ENCODE measurements at places on chromosomes 6 and 20. TPM values are rescaled to one million over a fixed set of nuclear protein-coding genes. Genes with fewer than 3 reads are reported as not detected.

Gene FUT9
- total RNA-seq: 6.8 TPM

Gene CALHM5
- total RNA-seq: 0.10 TPM

Gene PRELID3B
- 43.6 TPM for total RNA-seq

Gene ECT2L
- total RNA-seq: 0.03 TPM

Gene MUCL3
- not detected for total RNA-seq

Gene MAK
- 0.50 TPM for total RNA-seq

Gene LY6G6C
- total RNA-seq: not detected

Gene TMEM74B
- total RNA-seq: 4.8 TPM

Gene LTA
- total RNA-seq: not detected

Gene DCDC2
- 0.59 TPM for total RNA-seq

Gene VGLL2
- 0.12 TPM for total RNA-seq

Gene HDDC2
- 69.4 TPM for total RNA-seq

Gene EEF1A1
- total RNA-seq: 12,342 TPM

DNA sequence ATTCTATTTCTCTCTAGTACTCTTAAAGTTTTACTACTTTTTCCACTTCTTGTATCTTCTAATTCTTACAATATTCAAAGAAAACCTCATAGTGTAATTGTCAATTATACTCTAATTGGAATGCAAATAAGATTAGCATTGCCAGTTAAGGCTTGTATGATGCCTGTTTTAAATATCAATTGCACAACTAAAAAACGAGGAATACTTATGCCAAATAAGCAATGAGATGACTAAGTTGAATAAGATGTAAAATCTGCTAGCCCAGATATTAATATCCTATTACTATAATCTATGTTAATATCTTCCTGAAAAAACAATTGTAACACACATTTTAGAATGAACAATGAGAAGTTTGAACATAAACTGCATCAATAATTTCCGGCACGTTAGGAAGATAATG, 13.3 kb upstream of the AKAP7 start:
- no peaks in the 10 kb centered on the region for H3K27me3 ChIP-seq
- 0 out of 2 replicates have a peak, but pooled peaks cover 6% of the 10 kb centered on the region for H3K4me1 ChIP-seq
- DNase-seq: no peak
- no peak overlapping the region for H3K4me3 ChIP-seq
- H3K36me3 ChIP-seq: no peaks in the 10 kb centered on the region
- H3K27ac ChIP-seq: no peak overlapping the region

DNA sequence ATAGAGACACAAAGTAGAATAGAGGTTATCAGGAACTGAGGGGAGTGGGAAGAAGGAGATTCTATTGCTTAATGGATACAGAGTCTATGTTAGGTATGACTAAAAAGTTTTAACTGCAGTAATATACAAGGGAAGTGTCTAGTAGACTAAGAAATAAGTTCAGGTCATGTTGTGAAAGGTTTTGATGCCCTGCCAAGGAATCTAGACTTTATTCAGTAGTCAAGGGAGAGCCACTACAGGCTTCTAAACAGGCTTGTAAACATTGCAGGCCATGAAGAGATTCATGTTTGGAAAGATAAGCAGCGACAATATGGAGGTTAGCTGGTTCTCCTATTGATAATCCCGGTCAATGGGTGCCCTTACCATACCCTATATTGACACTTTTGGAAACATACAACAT, 352.8 kb upstream of the SOX4 start:
- no peaks in the 10 kb centered on the region for H3K36me3 ChIP-seq
- peaks cover 8% of the 10 kb centered on the region for H3K4me1 ChIP-seq
- no peak overlapping the region for H3K4me3 ChIP-seq
- no peaks in the 10 kb centered on the region for H3K27me3 ChIP-seq
- H3K27ac ChIP-seq: no peak overlapping the region

- H3K4me3 ChIP-seq: no peak overlapping the region
- H3K27me3 ChIP-seq: no peaks in the 10 kb centered on the region
- no peaks in the 10 kb centered on the region for H3K36me3 ChIP-seq
- H3K27ac ChIP-seq: no peak overlapping the region
- DNase-seq: no peak
- peaks cover 4% of the 10 kb centered on the region for H3K4me1 ChIP-seq
Measured at GRCh38 chr6:44152109-44152461, 6.5 kb upstream of the CAPN11 start.

- no peaks in the 10 kb centered on the region for H3K27me3 ChIP-seq
- H3K36me3 ChIP-seq: no peaks in the 10 kb centered on the region
- DNase-seq: no peak
- H3K4me1 ChIP-seq: no peaks in the 10 kb centered on the region
- no peak overlapping the region for H3K27ac ChIP-seq
Measured at GRCh38 chr6:8260610-8261009, 158.3 kb upstream of the EEF1E1 start.

- H3K27me3 ChIP-seq: no peaks in the 10 kb centered on the region
- H3K4me1 ChIP-seq: no peaks in the 10 kb centered on the region
- DNase-seq: no peak
- no peaks in the 10 kb centered on the region for H3K36me3 ChIP-seq
- H3K4me3 ChIP-seq: no peak overlapping the region
Measured at GRCh38 chr6:163712566-163712961, 298.0 kb downstream of the QKI start.

DNA sequence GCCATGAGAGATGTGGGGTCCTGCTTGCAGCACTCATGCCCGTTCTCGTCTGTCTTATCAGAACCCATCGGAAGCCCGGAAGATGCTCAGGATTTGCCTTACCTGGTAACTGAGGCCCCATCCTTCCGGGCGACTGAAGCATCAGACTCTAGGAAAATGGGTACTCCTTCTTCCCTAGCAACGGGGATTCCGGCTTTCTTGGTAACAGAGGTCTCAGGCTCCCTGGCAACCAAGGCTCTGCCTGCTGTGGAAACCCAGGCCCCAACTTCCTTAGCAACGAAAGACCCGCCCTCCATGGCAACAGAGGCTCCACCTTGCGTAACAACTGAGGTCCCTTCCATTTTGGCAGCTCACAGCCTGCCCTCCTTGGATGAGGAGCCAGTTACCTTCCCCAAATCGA, 8.3 kb downstream of the PI16 start:
- no peak overlapping the region for H3K27ac ChIP-seq
- no peaks in the 10 kb centered on the region for H3K27me3 ChIP-seq
- no peaks in the 10 kb centered on the region for H3K4me1 ChIP-seq

DNA sequence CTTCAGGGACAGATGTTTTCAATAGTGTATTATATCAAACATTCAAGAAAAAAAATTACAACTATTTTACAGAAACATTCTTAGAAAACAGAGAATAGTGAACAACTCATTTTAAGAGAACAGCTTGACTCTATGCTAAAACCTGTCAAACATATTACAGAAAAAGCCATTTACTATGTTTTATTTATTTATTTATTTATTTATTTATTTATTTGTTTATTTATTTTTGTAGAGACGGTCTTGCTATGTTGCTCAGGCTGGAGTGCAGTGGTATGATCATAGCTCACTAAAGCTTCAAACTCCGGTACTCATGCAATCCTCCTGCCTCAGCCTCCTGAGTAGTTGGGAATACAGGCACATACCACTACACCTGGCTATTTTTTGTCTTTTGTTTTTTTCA, 317.9 kb upstream of the HTR1E start:
- no peak for DNase-seq
- no peak overlapping the region for H3K27ac ChIP-seq
- no peaks in the 10 kb centered on the region for H3K4me1 ChIP-seq

GRCh38 chr6:128757961-128758360, 125.0 kb upstream of the LAMA2 start:
- no peaks in the 10 kb centered on the region for H3K4me1 ChIP-seq
- no peak overlapping the region for H3K4me3 ChIP-seq
- no peaks in the 10 kb centered on the region for H3K36me3 ChIP-seq
- no peak overlapping the region for H3K27ac ChIP-seq
- no peaks in the 10 kb centered on the region for H3K27me3 ChIP-seq

GRCh38 chr6:156954816-156955215, 177.6 kb downstream of the ARID1B start:
- H3K4me3 ChIP-seq: no peak overlapping the region
- H3K27ac ChIP-seq: no peak overlapping the region
- peaks cover 30% of the 10 kb centered on the region for H3K4me1 ChIP-seq
- H3K36me3 ChIP-seq: no peaks in the 10 kb centered on the region

- H3K27me3 ChIP-seq: no peaks in the 10 kb centered on the region
- peaks cover 3% of the 10 kb centered on the region for H3K4me1 ChIP-seq
- DNase-seq: no peak
- H3K4me3 ChIP-seq: no peak overlapping the region
Measured at GRCh38 chr6:137798846-137799245, 68.2 kb upstream of the TNFAIP3 start.

DNA sequence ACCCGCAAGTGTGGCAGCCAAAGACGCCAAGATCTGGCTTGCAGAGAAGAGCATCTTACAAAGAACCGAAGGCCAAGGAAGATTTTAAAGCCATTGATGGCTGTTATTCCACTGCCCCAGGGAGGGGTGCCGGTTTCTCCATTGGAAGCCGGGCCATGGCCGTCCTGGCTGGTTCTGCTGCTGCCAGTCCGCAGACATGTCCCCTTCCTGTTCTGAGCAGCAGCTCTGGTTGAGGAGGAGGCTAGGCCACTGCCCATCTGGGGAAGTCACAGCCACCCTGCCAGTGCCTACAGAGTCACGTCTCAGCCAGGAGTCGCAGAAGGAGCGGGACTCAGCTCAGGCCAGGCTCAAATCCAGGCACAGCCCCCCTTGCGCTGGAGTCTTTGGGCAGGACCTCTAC, 42.6 kb upstream of the MRGBP start:
- no peak overlapping the region for H3K27ac ChIP-seq
- H3K4me1 ChIP-seq: peaks cover 9% of the 10 kb centered on the region
- no peak for DNase-seq

GRCh38 chr20:10541668-10542411, 106.7 kb downstream of the SLX4IP start:
- H3K27ac ChIP-seq: no peak overlapping the region
- no peaks in the 10 kb centered on the region for H3K36me3 ChIP-seq
- peaks cover 18% of the 10 kb centered on the region for H3K4me1 ChIP-seq
- no peaks in the 10 kb centered on the region for H3K27me3 ChIP-seq
- no peak for DNase-seq
- no peak overlapping the region for H3K4me3 ChIP-seq

GRCh38 chr20:54524849-54525248, 49.5 kb downstream of the DOK5 start:
- DNase-seq: no peak
- peaks cover 10% of the 10 kb centered on the region for H3K4me1 ChIP-seq
- H3K36me3 ChIP-seq: no peaks in the 10 kb centered on the region
- H3K4me3 ChIP-seq: no peak overlapping the region
- H3K27ac ChIP-seq: no peak overlapping the region

DNA sequence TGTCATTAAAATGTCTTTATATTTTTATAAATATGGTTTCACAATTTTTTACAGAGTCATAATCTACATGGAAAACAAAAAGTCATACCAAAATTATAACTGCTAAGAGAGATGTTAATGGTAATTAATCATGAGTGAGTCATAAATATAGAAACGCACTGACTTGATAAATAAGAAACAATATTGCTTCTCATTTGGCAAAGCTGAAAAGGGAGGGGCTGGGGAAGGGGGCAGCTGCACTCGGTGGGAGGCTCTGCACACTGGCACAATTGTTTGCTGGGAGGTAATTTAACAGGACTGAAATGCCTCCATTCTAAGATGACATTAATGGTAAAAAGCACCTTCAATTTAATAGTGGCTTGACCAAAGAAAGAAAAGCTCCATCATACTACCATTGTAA, 133.3 kb upstream of the AGPAT4 start:
- DNase-seq: no peak
- H3K27me3 ChIP-seq: no peaks in the 10 kb centered on the region
- no peaks in the 10 kb centered on the region for H3K4me1 ChIP-seq
- H3K27ac ChIP-seq: no peak overlapping the region

DNA sequence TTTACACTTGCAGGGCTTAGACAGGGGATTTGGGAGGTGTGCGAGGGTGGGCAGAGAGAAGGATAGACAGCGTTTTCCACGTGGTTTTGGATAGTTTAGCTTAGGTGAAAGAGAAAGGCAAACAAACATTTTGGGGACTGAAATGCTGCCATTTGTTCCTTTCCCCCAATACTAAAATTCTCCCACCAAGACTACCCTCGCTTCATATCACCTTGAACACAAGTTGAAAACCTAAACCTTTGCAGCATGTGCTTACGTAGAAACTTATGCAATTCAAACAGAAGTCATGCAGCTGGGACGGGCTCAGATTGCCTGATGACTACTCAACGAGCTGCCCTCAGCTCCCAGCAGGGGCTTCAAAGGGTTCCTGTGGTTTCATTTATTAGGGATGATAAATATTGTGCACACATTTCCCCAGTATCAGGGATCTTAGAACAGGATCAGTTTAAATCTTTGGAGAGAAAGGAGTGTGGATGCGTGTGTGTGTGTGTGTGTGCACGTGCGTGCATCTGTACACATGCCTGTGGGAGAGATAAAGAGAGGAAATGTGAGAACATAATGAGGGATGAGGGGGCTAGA, 77.3 kb downstream of the SLC22A23 start:
- DNase-seq: no peak
- no peak overlapping the region for H3K27ac ChIP-seq
- no peaks in the 10 kb centered on the region for H3K36me3 ChIP-seq
- H3K27me3 ChIP-seq: no peaks in the 10 kb centered on the region

GRCh38 chr6:44116641-44117382, 10.4 kb downstream of the MRPL14 start:
- no peak for DNase-seq
- no peaks in the 10 kb centered on the region for H3K27me3 ChIP-seq
- H3K4me3 ChIP-seq: no peak overlapping the region
- peaks cover 38% of the 10 kb centered on the region for H3K4me1 ChIP-seq
- H3K27ac ChIP-seq: peak overlapping the region; percentile 74

- H3K27ac ChIP-seq: no peak overlapping the region
- peaks cover 15% of the 10 kb centered on the region for H3K4me1 ChIP-seq
- H3K27me3 ChIP-seq: no peaks in the 10 kb centered on the region
- H3K4me3 ChIP-seq: no peak overlapping the region
Measured at GRCh38 chr20:57663681-57664451, 43.6 kb upstream of the ZBP1 start.

DNA sequence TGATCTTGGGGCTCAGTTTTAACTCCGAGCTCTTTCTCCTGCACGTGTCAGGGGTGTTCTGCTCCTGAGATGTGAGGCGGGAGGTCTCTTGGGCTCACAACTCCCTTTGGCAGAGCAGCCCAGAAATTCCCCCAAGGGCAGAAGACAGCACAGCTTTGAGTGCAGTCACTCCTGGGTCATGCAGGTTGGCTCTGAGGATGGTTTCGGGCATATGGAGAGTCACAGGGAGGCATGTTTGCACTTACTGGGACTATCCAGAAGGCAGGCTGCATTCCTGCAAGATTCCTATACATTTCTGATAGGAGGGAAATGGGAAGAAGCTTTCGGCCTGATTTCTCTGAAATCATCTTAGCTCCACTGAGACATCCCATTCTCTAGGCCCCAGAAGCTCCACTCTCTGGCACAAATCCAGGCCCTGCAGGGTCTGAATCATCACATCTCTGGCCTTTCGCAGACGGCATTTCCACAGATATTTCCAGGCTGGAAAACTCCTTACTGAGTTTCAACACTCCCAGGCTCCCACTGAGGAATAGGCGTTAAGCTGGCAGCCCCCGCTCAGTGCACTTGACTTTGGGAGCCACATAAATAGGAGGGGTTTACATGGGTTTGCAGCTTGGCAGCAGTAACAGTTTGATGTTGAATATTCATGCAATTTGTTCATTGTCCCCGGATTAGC, 39.7 kb downstream of the AGPAT4 start:
- no peak for DNase-seq
- peak overlapping the region; percentile 42 for H3K27ac ChIP-seq
- H3K27me3 ChIP-seq: no peaks in the 10 kb centered on the region
- peaks cover 13% of the 10 kb centered on the region for H3K36me3 ChIP-seq

GRCh38 chr20:37640600-37641561, 52.9 kb upstream of the CTNNBL1 start:
- no peaks in the 10 kb centered on the region for H3K4me1 ChIP-seq
- H3K27ac ChIP-seq: no peak overlapping the region
- H3K27me3 ChIP-seq: no peaks in the 10 kb centered on the region
- no peak for DNase-seq
- H3K4me3 ChIP-seq: no peak overlapping the region

GRCh38 chr20:8315639-8316573, 183.8 kb downstream of the PLCB1 start:
- H3K27me3 ChIP-seq: no peaks in the 10 kb centered on the region
- H3K36me3 ChIP-seq: no peaks in the 10 kb centered on the region
- H3K27ac ChIP-seq: no peak overlapping the region

All from GM23338 (cell line).